Fibroblast of skin of back (primary cell): ENCODE measurements at places on chromosomes 13 and 19.

DNA sequence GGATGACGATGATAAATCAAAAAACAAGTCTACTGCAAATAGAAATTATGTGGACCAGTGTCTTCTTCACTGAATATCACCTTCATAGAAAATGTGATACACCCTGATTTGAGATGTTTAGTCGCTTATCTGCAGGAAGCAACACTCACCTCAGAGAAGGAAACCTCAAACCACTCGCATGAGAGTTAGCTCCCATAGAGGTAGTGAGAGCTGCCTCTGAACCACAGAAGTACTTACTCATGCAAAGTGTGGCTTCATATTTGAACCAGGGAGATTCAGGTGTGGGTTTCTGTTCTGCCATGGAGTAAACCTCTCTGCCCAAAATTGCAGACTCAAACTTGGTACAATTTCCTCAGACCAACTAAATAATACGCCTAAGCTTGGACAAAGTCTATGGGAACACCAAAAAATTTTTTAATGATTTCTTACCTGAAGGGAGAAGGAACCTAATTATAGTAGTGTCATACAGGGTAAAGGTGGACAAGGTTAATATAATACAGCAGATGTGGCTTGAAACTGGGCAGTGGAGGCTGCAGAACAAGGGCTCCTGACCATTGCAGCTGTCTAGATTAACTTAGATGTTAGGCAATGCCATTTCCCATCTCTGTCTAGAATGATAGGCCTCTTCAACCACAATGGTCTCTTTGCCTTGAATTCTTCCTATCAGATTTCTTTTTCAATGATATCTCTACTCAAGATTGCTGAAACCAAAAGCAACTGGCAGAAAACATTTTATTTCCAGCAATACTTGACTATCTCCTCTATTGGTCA is 29.6 kb upstream of the RCBTB2 start:
- DNase-seq, result no peak

GRCh38 chr13:66644855-66645460 is 585.2 kb downstream of the PCDH9 start:
- no peak for DNase-seq

DNA sequence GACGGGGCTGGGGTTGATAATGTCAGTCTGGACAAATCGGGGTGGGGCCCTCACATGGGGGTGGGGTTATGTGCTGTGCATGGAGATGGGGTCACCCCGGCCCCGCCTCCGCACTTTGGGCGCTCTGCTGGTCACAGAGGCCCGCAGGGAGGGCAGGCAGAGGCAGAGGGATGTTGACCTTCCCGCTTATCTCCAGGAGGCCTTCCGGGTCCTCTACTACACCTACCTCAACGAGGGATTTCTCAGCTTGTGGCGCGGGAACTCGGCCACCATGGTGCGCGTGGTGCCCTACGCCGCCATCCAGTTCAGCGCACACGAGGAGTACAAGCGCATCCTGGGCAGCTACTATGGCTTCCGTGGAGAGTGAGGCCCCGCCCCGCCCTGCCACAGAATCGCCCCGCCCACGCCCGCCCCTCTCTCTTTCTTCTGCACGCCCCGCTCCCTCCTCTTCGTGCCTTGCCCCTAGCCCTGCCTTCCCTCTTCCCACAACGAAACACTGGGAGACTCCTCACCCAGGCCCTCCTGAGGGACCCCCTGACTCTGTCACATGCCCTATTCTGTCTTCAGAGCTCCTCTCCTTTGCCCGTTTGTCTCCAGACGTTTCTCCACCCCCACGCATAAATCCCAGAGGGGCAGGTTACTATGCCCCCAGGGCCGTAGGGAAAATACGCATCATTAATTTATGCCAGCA is 32.8 kb downstream of the TMEM161A start:
- DNase-seq, result peak; percentile 65

- DNase-seq, result no peak
These were observed 23.6 kb downstream of the VSTM2B start for GRCh38 chr19:29549105-29550070.

- no peak for DNase-seq
These were observed 17.7 kb downstream of the MAG start for GRCh38 chr19:35309481-35310279.

DNA sequence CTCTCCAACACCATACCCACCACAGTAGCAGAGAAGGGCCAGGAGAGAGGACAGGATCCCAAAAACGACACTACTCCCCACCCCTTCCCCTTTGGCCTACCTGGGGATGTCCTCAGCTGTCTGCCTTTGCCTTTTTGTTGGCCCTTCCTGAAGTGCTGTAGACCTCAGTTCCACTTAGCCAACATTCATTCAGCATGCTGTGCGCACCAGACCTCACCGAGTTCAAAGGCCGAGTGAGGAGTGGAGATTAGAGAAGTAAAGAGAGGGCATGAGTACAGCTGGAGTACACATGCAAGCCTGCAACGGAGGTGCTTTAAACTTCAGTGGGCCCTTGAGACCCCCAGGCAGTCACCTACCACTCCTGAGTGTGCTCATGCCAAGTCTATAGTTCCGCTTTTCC is 99.0 kb downstream of the TEX26 start:
- no peak for DNase-seq

- no peak for DNase-seq
These were observed 9.3 kb upstream of the FBXL3 start for GRCh38 chr13:77036279-77036678.

- no peak for DNase-seq
These were observed 5.1 kb downstream of the TBC1D17 start for GRCh38 chr19:49882643-49883042.

DNA sequence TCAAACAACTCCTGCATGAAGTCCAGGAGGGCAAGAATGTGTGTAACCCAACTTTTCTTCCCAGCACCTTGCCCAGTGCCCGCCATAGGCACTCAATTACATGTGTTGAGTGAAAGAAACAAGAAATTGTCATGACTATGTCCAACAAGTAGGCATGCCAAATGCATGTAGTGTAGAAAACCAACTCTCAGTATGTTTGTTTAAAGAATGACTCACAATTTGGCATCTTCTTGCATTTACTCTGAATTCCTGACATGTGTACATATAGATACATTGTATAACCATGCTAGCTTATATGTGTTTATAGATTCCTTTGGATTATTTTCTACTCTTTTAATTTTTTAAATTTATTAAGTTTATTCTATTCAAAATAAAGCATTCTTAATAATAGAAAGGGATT is 305.0 kb downstream of the EFNB2 start:
- DNase-seq, result peak; percentile 88

GRCh38 chr19:3668331-3669081 is 31.8 kb downstream of the PIP5K1C start:
- DNase-seq, result no peak

DNA sequence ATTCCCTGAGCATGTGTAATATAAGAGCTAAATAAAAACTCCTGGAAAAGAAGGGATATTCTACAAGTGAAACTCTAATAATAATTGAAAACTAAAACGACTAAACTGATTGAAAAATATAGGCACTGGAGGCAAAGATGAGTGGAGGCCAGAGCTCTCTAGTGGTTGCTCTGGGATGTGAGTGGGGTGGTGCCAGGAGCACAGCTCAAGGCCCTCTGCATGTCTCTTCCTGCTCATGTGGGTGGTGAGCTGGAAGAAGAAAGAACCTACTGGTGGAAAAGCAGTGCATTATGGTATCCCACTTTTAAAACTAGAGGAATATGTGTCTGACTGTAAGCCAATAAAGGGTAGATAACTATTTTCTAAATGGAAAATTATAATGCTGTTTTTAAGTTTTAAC is 15.8 kb upstream of the ARHGEF7 start:
- DNase-seq, result no peak

- peak; percentile 63 for DNase-seq
These were observed 7.4 kb downstream of the RABAC1 start for GRCh38 chr19:41951686-41952172.

DNA sequence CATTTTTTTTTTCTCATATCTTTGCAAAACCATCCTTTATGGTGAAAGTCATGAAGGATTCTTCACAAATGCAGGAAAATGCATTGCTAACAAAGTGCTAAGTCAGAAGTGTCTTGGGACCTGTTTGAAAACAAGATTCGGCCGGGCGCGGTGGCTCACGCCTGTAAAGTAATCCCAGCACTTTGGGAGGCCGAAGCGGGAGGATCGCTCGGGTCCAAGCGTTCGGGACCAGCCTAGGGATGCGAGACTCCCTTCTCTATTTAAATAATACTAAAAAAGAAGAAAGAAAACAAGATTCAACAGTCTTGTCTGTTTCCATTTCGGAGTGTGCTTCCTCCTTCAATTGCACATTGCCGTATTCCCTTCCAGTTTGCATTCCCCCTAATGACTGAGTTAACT is 819 bp downstream of the EID2B start:
- DNase-seq, result no peak

- no peak for DNase-seq
These were observed 101.0 kb downstream of the ZIC5 start for GRCh38 chr13:99870541-99870940.

- no peak for DNase-seq
These were observed 26.3 kb downstream of the SAE1 start for GRCh38 chr19:47156861-47157430.

GRCh38 chr13:66501181-66501580 is 729.0 kb downstream of the PCDH9 start:
- peak; percentile 80 for DNase-seq

DNA sequence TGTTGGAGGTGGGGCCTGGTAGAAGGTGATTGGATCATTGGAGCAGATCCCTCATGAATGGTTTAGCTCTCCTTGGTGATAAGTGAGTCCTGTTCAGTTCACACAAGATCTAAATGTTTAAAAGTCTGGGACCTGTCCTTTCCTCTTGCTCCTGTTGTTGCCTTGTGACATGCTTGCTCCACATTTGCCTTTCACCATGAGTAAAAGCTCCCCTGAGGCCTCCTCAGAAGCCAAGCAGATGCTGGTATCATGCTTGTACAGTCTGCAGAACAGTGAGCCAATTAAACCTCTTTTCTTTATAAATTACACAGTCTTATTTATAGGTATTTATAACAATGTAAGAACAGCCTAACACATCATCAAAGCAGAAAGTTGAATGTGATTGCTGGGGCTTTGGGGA is 24.2 kb upstream of the RFC3 start:
- no peak for DNase-seq

DNA sequence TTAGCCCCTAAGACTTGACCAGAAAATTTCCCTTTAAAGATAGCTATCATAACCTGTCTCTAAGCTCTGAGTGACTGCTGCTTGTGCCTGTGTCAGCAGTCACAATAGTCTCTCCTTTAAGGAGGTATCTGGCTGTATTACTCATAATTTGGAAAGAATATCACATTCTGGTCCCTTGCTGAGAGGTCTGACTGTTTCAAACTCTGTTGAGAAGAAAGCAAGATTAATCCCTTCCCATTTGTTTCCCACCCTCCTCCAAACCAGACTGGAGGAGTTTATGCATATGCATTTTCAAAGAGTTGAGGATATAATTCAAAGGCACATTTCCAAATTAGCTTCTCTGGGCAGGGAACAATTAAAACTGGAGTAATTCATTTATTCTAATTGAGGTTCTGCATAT is 2.3 kb downstream of the HTR2A start:
- DNase-seq, result peak; percentile 56

DNA sequence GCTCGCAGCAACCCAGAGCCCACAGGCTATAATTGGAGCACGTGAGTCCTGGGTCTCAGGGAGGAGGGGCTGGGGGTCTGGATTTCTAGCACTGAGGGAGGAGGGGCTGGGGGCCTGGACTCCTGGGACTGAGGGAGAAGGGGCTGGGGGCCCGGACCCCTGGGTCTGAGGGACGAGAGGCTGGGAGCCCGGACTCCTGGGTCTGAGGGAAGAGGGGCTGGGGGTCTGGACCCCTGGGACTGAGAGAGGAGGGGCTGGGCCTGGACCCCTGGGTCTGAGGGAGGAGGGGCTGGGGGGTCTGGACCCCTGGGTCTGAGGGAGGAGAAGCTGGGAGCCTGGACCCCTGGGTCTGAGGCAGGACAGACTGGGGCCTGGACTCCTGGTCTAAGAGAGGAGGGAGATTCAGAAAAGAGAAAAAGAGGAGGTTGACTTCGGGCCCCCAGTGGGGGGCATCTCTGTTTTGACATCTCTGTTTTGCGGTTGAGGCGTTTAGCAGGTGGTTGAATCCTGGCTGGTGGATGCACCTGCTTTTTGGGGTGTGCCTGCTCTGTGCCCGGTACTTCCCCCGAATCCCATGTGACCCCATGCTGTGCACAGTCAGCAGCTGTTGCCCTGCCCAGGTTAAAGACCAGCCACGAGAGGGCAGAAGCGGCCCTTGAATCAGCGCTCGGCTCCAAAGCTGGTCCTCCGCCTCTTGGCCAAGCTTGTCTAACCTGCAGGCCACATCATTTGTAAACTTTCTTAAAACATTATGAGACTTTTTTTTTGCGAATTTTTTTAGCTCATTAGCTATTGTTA is 10.5 kb downstream of the PVR start:
- DNase-seq, result peak; percentile 48

- DNase-seq, result no peak
These were observed 33.7 kb downstream of the MYO9B start for GRCh38 chr19:17109300-17109699.

GRCh38 chr13:50389726-50390125 is 374.5 kb downstream of the KCNRG start:
- DNase-seq, result no peak

GRCh38 chr19:16382775-16383543 is 58.3 kb downstream of the KLF2 start:
- peak; percentile 87 for DNase-seq

- DNase-seq, result no peak
These were observed 57.6 kb downstream of the RASA3 start for GRCh38 chr13:114074671-114075315.

- DNase-seq, result peak; percentile 49
These were observed 676.7 kb upstream of the SPRY2 start for GRCh38 chr13:81017513-81018152.

DNA sequence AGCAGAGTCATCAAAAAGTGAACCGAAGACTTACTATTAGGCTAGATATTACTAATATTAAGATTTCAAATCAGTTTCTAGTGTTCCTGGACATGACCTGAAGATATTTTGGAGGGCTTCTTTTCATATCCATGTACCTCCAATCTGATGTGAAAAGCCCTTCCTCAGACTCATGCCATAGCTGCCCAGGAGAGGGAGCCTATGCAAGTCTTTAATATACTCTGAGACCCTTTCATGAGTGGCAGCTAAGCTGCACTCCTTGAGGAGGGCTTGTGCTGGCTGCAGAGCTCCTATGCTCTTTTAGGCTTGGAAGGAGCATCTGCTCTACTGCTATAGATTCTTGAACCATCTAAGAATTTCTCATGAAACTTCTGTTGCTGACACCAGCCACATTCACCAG is 715.3 kb downstream of the OLFM4 start:
- no peak for DNase-seq

GRCh38 chr13:80562433-80563156 is 221.7 kb upstream of the SPRY2 start:
- no peak for DNase-seq

DNA sequence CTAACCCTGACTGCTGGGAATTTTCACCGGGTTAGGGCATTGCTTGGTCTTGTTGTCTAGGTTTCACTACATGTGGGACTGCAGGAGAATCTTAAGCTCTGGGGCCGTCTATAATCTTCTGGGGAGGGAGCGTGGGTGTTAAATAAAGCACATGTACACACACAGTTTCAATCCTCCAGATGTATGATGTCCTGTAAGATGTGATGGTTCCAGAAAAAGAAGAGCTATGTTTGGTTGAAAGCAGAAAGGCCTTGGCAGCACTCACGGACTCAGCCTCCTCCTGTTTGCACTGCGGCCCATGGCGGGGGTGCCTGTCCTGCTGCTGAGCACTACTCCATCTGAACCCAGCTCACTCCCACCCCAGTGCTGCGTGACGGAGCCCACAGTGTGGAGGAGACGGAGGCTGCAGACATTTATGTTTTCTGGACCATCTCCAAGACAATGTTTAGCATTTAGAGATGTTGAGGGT is 343.5 kb downstream of the TEX29 start:
- no peak for DNase-seq
